ENCODE measurements at places on chromosomes 13 and 19.

DNA sequence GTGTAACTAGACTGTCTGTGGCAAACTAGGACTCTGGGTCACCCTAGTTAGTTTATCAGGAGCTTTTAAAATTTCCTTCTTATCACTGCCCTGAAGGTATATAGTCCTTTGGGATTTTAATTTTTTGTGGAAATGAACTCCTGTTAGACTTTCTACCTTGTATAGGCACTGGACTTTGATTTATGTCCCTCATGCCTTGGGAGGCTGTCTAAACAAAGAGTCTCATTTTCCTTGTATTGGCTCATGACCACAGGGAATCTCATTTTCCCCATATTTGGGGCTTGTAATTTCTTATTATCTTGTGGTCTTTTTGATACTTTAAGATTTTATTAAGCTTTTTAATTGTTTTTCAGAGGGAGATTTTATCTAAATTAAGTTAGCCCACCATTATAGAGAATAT lies 21.4 kb downstream of the KCTD4 start:
- no peak for DNase-seq

GRCh38 chr19:33219261-33219815 lies 6.3 kb downstream of the SLC7A10 start:
- DNase-seq = no peak

GRCh38 chr19:30557927-30558557 lies 185.9 kb downstream of the ZNF536 start:
- DNase-seq = no peak

DNA sequence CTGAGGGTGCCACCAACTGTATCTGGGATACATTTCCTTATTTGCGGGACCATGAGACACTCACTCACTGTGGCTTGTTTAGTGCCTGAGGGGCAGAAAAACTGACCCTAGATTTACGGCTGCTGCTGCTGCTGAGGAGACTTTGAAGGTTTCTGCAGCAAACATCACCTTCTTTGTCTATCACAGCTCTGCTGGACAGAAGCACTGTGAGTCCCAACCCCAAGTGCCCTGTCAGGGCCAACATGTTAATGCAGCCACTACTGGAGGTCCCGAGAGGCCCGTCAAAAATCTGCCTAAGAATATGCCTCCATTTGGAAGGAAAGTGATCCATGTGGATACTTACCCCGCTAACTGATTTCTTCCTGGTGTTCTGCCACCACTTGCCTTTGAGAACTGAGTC lies 37.3 kb upstream of the UBL3 start:
- no peak for DNase-seq

DNA sequence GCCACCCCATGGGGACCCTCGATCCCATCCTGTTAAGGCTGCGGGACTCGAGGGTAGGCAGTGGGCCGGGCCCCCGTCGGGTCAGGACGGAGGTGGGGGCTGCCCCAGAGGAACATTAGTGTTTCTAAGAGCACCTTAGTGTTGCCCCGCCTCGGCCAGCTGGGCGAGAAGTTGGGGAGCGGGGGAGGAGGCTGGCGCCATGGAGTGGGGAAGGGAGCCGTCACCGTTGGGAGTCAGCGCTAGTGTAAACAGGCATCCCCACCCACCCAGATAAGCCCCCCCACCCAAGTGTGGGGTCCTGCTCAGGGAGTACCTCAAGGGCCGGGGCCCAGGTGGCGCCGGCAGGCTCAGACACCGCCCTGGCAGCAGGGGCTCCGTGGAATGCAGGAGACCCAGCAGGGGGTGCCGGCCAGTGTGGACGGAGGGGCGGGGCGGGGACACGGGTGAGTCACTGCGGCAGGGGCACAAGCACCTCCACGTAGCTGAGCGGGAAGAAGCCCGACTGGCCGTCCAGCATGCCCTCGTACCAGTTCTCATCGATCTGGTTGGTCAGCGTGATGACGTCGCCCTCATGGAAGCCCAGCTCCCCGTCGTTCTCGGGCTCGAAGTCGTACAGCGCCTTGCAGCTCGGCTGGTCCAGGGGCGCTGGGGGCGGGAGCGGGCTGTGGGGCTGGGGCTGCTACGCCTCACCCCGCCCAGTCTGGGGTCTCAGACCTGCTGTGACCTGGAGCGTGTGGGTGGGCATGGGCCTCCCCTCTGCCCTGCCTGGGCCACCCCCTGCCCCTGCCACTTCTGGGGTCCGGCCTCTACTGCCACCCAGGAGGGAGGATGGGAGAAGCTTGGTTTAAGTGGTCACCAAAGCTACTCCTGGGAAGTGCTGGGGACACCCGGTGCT lies 18.0 kb downstream of the MPND start:
- DNase-seq = no peak

GRCh38 chr13:80462567-80462966 lies 121.6 kb upstream of the SPRY2 start:
- DNase-seq = no peak

- no peak for DNase-seq
These were observed 10.8 kb downstream of the STAP2 start for GRCh38 chr19:4327877-4328242.

GRCh38 chr13:61084988-61085387 lies 330.7 kb downstream of the PCDH20 start:
- no peak for DNase-seq

GRCh38 chr19:43704002-43704705 lies 11.7 kb upstream of the IRGC start:
- no peak for DNase-seq

DNA sequence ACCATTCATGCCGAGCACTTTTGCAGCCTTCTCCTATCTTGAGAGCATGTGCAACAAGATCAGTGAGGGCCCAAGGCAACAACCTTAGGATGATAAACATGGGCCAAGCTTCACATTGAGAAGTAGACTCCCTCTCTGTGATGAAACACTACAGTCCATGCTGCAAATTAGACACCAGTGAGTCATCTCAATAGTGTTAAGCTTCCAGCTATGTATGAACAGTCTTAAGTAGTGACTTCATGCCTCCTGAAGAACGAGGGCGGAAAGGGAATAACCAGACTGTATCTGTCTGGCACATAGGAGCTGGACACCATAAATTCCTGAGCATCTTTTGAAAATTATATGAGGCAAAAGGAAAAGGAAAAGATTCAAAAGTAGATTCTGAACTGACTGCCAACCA lies 309.9 kb upstream of the SLITRK1 start:
- no peak for DNase-seq

DNA sequence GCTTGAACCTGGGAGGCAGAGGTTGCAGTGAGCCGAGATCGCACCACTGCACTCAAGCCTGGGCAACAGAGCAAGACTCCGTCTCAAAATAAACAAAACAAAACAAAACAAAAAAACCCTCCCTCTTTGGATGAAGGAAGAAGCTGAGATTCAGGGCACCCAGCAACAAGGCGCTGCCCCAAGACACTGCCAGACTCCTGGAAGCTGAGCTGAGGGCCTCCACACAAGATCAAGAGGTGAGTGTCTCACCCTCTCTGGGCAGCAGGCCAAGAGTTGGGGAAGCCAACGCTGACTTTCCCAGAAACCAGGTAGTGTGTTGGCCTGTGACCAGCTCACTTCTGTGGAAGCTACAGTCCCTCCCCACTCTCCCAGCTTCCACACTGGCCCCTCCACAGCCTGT lies 3.7 kb upstream of the TYROBP start:
- no peak for DNase-seq

GRCh38 chr19:53132141-53132991 lies at the start of gene ZNF415:
ZNF415 (minus strand) TSS chr19:53132910; CDS start chr19:53122676, 10,234 bp downstream.
- peak; percentile 3 for DNase-seq

DNA sequence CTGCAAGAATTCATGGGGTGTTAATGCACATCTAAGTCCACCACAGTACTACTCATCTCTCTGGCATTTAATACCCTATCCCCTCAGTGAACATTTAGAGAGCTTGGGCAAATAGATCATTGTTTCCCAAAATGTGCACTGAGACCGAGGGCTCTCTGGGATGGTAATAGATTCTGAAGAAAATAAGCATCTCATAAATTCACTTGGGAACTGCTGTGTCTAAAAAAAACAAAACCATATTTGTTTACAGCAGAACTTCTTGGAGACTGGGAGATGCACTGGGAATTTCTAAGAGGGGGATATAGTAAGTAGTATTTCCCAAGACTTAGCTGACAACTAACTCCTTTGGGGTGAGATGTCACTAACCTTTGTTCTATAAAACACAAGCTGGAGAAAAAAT lies 58.4 kb downstream of the ENOX1 start:
- DNase-seq = no peak

GRCh38 chr13:112647256-112647655 lies 42.6 kb upstream of the ATP11A start:
- DNase-seq = no peak

DNA sequence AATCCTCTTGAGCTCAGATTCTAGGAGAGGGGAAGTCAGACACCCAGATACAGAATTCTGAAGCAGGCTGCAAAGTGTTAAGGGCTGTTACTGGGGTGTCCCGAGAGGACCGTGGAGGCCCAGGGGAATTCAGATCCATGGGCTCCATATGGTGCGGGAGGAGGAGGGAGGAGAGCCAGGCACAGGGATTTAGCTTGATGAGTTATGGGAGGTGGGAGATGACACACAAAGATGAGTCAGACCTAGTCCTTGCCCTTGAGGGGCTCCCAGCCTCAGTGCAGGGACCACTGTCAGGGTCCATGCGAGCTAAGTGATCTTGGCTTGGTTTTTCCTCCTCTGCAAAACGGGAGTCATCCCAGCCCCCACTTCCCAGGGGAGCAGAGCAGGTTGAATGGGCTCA lies 14.4 kb upstream of the GIPR start:
- no peak for DNase-seq

GRCh38 chr19:30214651-30215051 lies 157.5 kb upstream of the ZNF536 start:
- no peak for DNase-seq

DNA sequence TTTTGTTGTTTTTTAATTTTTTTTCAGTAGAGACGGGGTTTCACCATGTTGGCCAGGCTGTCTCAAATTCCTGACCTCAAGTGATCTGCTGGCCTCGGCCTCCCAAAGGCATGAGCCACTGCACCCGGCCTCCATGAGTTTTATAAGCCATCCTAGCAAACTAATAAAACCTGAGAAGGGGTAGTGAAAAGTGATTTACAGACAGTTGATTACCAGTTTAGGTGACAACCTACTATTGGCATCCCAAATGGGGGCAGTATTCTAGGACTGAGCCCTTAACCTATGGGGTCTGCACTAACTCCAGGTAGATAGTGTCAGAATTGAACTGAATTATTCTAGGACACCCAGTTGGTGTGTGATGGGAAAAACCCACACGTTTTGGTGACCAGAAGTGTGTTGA lies 6.5 kb upstream of the LATS2 start:
- DNase-seq = no peak

GRCh38 chr13:95926231-95926630 lies 127.0 kb downstream of the UGGT2 start:
- no peak for DNase-seq
